ENCODE measurements at places on chromosomes 5 and 9.

- DNase-seq: no peak
These were observed 16.3 kb downstream of the LARP1 start for GRCh38 chr5:154771383-154771901.

- peak; percentile 41 for DNase-seq
These were observed 1.1 kb upstream of the JADE2 start for GRCh38 chr5:134524272-134524825.

GRCh38 chr5:77176429-77176828, 34.1 kb upstream of the PDE8B start:
- no peak for DNase-seq

GRCh38 chr5:96195123-96195522, 233.5 kb upstream of the ELL2 start:
- DNase-seq: no peak
